ENCODE measurements at places on chromosomes 5 and 9.

DNA sequence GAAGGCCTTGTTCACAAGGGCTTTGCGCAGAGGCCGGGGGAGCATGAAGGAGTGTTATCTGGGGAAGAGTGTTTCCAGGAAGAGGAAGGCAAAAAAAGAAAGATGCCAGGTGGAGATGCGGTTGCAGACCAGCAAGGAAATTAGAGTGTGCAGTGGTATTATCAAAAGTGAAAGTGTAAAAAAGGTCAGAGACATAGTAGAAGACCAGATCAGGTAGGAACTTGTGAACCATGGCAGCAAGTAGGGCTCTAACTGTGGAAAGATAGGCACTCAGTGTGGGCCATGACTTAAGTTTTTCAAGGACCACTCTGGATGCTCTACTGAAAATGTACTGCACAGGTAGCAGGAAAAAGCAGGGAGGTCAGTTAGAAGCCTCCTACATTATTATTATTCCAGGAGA is 90.1 kb upstream of the SPOCK1 start:
- no peak for DNase-seq

DNA sequence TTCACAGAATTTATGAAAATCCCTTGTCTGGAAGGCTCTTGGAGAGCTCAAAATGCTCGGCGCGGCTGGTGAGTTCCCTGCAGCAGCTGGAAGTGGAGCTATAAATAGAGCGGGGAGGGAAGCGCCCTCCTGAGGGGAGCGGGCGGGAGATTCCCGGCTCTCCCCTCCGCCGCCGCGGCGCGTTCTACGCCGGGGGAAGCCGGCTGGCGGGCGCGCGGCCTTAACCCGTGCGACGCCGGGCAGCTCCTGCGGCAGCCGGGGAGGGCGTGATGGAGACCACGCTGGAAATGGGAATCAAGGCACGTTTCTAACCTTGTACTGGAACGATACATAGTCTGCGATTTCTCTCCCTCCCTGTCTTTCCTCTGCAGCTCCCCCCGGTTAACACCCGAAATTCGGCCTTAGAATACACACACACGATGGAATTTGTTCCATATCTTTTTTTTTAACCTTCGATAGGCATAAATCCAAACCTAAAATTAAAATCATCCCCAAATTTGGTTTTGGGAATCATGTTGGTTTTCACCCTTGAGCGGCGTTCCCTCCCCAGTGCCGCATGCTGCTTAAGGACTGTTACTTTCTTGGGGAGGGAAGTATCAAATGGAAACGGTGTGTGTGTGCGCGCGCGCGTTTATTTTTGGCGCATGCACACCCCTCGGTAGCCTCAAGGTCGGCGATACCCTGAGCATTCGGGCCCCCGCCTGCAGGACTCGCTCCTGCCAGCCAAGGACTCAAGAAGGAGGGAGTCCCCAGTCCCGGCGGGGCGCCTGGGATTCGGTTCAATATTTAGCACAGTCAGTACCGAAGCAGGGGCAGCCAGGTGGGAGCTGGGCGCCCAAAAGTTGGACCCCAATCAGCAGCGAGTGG is 306.3 kb upstream of the KCNN2 start:
- no peak for DNase-seq

GRCh38 chr9:133969681-133970580 is 22.2 kb downstream of the VAV2 start:
- no peak for DNase-seq

- DNase-seq = no peak
These were observed 566.0 kb downstream of the CAAP1 start for GRCh38 chr9:26326563-26326962.

DNA sequence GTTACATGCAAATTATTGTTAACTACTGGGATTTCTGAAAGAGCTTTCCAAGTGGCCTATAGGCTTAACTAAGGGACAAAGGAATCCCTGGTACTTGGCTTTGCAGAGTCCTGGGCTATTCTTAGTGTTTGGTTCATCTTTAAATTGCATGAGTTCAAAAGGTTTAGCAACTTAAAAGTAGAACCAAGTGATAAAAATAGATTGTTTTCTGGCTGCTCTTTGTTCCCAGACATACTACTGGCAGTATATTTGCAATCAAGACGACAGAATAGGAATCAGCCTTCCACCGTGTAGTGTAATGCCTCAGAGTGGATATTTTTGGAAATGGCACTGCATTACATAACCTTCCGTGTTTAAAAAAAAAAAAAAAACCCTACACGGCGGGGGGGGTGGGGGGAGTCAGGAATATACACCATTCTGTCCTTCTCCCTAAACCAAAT is 1.0 kb downstream of the NREP start:
- no peak for DNase-seq

DNA sequence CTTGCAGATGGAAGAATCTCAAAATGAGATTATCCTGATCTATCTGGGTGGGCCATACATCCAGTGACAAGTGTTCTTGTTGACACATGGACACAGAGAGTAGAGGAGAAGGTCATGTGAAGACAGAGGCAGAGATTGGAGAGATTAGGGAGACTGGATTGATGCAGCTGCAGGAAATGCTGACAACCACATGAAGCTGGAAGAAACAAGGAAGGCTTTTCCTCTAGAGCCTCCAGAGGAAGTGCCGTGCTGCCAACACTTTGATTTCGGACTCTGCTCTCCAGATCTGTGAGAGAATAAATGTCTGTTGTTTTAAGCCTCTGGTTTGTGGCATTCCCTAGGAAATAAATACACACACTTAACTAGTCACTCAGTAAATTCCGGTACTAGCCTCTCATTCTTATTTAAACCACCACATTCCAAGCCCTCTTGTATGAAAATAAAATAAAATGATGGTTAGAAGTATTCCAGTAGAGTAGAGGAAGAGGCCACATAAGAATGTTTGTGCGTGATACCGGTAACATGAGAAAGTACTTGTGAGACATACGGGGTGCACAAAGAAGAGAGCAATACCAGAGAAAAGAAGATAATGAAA is 110.9 kb upstream of the DMAC1 start:
- no peak for DNase-seq

DNA sequence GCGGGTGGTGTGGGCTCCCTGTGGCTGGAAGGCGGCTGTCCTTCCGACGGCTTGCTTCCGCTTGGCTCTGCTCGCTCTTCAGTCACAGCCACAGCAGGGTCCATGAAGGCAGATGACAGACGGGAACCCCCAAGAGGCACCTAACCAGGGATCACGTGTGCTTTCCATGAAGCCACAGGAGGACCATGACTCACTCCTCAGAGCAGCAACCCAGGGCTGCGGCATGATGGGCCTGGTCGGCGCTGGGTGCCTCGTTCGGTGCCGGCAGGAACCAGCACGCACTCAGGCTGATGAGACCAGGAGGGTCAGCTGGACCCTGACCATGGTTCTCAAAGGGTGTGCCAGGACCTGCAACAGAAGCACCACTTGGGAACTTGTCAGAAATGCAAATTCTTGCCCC is 32.8 kb upstream of the MED10 start:
- DNase-seq = no peak

- DNase-seq = no peak
These were observed 73.8 kb downstream of the MRPL36 start for GRCh38 chr5:1725641-1726468.

GRCh38 chr9:118567861-118568260 is 801.4 kb downstream of the BRINP1 start:
- DNase-seq = no peak

GRCh38 chr5:173625673-173626504 is 9.4 kb upstream of the BOD1 start:
- DNase-seq = no peak

- DNase-seq = no peak
These were observed 87.6 kb upstream of the PLCXD3 start for GRCh38 chr5:41598011-41598410.

DNA sequence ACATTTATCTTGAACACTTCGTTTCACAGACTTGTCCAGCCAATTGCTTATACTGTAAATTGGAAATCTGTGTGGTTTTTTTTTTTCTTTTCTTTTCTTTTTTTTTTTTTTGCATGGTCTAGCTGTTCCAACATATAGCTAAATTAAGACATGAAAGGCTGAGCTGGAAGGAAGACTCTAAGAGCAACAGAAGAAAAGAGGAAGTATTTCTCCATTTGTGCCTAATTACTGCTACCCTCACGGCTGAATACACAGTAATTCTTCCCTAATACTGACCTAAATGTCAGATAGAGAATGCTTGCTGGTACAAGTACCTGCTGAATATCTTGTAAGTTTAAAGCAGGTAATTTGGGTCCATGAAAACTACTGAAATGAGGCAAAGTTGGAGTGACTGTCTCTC is 11.0 kb upstream of the HAPLN1 start:
- no peak for DNase-seq

- DNase-seq = no peak
These were observed 13.7 kb downstream of the GLRX start for GRCh38 chr5:95808686-95809413.

DNA sequence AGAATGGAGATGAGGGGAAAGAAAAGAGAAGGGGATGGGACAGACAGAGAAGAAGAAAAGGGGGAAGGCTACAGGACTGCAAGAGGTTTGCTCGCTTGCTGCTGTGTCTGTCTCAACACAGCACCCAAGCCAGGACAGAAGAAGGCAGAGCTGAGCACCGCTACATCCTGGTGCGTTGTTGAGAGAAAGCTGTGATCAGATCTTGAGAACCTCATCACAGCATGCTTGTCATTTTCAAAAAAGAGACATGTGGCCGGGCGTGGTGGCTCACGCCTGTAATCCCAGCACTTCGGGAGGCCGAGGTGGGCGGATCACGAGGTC is 110.9 kb downstream of the NXNL2 start:
- DNase-seq = no peak

All from cortex of kidney (tissue), 1 donor.